ENCODE measurements at places on chromosomes 2 and 18. TPM values are rescaled to one million over a fixed set of nuclear protein-coding genes. Genes with fewer than 3 reads are reported as not detected.

Gene OXER1
- total RNA-seq: not detected

Gene IKZF2
- 2.9 TPM for total RNA-seq

DNA sequence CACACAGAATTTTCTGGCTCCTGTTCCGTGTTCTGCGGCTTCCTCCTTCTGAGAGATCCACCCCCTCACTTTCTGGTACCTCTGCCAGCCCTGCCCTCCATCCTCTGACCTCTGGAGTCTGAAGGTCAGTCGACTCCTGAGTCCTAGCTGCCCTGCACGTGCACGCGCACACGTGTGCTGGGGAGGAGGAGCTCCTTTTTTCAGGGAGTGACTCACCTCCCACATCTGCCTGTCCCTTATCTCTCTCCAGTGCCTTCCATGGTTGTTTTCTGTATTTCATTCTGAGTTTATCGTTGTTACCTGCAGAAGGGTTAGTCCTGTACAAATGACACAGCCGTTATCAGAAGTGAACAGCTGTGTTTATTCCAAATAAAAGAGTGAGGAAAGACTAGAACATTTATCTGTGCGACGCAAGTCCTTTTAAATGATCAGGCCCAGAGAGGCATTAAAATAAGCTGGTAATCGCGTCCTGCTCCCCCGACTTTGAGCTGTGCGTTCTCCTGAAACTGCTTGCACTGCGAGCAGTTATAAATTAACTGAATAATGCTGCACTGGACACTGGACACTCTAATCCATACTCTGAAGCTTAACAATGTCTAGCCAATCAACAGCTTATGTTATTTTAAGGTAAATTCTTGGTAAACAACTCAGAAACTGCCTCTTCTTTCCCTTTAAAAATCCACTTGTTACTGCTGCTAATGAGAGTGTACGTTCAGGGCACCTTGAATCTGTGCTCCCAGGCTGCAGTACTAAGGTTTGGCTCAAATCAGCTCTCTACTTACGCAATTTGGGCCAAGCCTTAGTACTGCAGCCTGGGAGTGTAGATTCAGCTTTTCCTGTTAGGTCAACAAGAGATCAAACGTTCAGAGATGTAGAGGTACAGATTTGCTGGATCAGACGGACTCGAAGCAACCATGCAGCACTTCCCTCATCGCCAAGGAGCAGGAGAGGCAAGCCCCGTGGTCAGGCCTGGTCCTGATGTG lies 72.5 kb downstream of the GALR1 start:
- DNase-seq: peak; percentile 39

DNA sequence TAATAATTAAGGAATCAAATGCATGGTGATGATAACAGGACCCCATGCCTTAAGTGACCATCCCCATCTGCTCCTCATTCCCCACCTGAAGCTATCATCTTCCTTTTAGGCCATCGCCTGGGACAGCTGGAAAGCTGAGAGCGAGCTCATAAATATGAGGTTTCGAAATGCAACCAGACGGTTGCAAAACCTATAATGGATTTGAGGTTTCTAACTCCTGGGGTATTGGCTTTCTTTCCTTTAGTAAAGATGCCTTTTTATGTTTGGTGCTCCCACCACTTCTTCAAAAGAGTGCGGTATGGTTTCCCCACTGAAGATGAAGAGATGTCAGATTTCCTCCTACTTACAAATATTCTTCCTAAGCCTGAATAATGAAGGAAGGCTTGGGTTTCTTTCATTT lies 1589.5 kb upstream of the PIK3C3 start:
- DNase-seq: no peak

GRCh38 chr2:21041462-21041861 lies 2.4 kb downstream of the APOB start:
- no peak for DNase-seq

- no peak for DNase-seq
Observed at GRCh38 chr2:38602136-38602731, 494 bp downstream of the HNRNPLL start.

GRCh38 chr2:156918410-156918809 lies 339.1 kb upstream of the GALNT5 start:
- DNase-seq: peak; percentile 65
